NCI-H748 treated with DMSO at 0.1 percent for 48 hours (cell line): ENCODE measurements at places on chromosomes 3 and 15.
A peak's percentile ranks its signal among the peaks of the same experiment; 100 is the strongest.

- DNase-seq, result no peak
Observed at GRCh38 chr15:71051539-71051938, 63.7 kb upstream of the THSD4 start.

- no peak for DNase-seq
Observed at GRCh38 chr3:161203485-161204098, 17.5 kb upstream of the NMD3 start.

GRCh38 chr3:101677436-101678286 is 729 bp upstream of the ZBTB11 start:
- no peak for DNase-seq

GRCh38 chr15:46312133-46312740 is 677.4 kb downstream of the SQOR start:
- peak; percentile 35 for DNase-seq

DNA sequence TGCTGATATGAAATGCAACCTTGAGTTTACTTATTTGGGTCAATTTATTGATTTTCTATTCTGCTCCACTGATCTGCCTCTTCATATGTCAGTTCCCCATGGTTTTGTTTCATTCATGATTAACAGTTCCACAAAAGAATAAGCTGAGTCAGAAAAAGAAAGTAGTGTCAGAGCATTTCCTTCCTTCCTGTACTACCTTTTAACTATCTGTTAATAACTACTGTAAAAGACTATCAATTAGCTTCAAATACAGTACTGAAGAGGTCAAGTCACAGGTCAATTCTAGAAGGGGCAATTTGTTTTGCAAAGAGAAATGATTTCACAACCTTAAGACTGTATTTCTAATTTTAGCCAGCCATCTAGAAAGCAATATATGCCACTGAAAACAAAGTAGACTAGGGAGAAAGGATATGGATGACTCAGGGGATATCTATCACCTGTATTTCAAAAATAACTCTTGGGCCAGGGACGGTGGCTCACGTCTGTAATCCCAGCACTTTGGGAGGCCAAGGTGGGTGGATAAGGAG is 129.5 kb downstream of the TFDP2 start:
- no peak for DNase-seq

DNA sequence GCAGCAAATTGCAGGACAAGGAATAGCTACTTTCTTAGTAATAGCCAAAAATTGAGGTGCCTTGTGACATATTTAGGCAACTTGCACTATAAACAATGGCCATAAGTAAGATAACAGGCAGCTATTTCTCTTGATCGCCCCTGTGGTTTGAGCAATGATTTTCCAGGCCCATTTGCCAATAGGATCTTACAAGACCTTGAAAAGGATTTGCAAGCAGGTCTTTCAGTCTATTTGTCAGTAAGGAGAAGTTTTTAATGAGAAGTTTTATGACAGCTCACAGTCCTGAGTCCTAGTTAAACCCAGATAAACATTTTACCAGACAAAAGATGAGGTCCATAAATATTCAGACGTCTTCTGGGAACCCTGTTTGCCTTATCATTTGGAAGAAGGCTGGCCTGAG is 645.5 kb downstream of the RBMS3 start:
- no peak for DNase-seq

GRCh38 chr3:9130345-9131305 is 118.8 kb downstream of the SRGAP3 start:
- no peak for DNase-seq

GRCh38 chr3:26535151-26535550 is 87.4 kb upstream of the LRRC3B start:
- DNase-seq, result no peak

DNA sequence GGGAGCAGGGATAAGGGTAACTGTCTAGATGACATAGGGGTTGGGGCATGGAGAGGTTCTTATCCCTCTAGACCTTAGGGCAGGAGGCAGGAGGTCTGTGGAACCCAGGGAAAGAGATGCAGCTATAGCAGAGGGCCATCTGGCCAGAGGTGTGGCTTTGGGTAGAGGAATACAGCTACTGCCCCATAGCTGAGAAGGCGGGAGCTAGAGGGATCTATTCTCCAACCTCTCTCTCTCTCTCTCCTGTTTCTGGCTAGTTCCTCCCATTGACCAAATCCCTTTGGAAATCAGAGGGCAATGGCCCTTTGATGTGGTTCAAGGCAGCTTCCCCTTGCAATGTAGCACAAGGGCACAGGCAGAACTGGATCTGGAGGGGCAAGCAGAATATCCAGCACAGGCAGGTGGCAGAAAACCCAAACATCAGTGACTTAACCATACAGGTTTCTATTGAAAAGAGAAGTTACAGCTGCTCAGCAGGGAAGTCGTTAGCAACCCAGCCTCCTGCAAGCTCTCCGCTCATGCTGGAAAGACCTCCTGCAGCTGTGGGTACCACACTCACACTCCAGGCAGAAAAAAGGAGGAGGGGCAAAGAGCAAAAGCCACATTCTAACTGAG is 22.3 kb upstream of the LMOD3 start:
- DNase-seq, result peak; percentile 1

DNA sequence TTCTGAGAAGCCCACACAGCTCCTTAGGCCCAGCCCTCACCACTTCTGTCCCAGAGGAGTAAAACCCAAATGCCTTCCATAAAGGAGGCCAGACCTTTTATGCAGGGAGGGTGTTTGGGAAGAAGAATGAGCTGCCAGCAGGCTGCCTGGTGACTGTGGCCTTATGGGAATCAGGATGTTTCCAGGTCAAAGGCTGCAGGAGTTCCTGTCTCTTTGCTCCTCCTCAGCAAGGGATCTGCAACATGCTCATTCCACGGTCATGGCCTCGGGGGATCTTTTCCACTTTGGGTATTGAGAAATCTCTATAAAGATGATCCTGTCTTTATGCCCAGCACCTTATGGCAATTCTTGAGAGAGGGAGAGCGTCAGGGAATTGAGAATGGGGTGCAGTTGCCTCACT is 25.2 kb upstream of the MAGEF1 start:
- DNase-seq, result no peak

GRCh38 chr15:76201536-76202255 is 109.6 kb downstream of the ETFA start:
- no peak for DNase-seq

DNA sequence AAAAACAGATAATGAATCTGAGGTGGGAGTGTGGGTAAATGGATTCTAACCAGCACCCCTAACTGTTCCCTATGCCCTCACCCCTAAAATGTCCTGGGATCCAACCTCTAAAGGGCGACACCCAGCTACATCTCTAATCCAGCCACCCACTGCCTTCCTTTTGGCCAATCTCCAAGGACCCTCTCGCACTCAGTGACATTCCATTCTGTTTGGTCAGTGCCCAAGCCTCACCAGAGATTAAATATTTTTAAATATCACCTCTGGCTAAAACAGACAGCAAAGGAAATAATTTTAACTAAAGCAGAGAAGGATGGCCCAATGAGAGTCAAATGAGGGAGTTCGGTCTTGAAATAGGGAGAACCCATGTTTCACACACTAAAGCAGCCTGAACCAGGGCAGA is 19.9 kb upstream of the SCN10A start:
- no peak for DNase-seq

- peak; percentile 51 for DNase-seq
Observed at GRCh38 chr15:45714590-45715488, 80.0 kb downstream of the SQOR start.

GRCh38 chr15:81334768-81335435 is 11.0 kb upstream of the STARD5 start:
- DNase-seq, result peak; percentile 23

GRCh38 chr15:73800662-73801345 is 47.7 kb upstream of the INSYN1 start:
- no peak for DNase-seq

- peak; percentile 54 for DNase-seq
Observed at GRCh38 chr15:61091289-61091616, 137.8 kb downstream of the RORA start.

DNA sequence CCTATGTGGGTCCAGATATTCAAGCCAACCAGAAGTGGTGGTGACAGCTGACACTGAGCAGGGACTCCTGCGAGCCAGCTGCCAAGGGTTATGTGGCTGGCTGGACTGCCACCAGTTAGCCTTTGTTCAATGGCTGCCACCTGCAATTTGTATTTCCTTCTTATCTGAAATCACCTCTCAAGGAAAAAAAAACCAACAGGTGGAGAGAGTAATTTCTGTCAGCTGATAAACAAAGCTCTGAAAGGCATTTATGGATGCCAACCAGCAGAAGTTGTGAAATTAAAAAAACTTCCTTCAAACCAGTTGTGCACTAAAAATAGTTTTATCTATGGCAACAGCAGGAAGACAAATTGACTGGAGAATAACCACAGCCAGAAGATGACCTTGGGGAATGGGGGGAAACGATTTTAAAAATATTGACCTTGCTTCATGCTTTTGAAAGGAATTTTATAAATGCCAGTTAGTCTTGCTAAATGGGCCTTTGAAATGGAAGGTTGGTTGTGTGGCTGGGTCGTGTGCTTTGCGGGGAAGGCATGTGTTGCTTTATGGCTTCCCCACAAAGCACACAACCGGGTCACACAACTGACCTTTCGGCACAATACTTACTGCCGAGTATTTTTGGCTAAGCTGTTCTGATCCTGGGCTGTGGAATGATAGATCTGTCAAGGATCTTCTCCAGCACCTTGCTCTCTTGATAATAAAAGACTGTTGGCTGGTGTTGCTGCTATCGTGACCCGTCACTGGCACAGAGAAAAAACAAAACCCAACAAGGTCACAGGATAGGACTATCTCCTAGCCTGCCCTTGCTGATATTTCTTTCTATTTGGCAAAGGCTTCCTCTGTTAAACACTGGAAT is 3.5 kb downstream of the MYZAP start:
- DNase-seq, result no peak

- no peak for DNase-seq
Observed at GRCh38 chr3:126158016-126158911, 22.1 kb downstream of the ALDH1L1 start.

- DNase-seq, result no peak
Observed at GRCh38 chr15:68375191-68375631, 56.8 kb downstream of the ITGA11 start.

GRCh38 chr15:55942332-55942731 is 51.1 kb downstream of the NEDD4 start:
- DNase-seq, result no peak

- DNase-seq, result no peak
Observed at GRCh38 chr3:139893267-139893962, 41.6 kb upstream of the CLSTN2 start.

DNA sequence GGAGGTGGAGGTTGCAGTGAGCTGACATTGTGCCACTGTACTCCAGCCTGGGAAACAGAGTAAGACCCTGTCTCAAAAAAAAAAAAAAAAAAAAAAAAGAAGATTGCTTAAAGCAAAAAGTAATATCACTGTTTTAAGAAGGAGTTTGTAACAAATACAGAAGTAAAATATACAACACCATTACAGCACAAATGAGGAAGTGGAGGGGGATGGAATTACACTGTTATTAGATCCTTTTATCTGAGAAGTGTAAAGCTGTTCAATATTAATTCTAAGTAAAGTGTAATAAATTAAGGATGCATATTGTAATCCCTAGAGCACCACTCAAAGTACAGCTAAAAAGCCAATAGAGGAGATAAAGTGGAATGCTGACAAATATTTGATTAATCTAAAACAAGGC is 47.0 kb upstream of the SNRPA1 start:
- no peak for DNase-seq

DNA sequence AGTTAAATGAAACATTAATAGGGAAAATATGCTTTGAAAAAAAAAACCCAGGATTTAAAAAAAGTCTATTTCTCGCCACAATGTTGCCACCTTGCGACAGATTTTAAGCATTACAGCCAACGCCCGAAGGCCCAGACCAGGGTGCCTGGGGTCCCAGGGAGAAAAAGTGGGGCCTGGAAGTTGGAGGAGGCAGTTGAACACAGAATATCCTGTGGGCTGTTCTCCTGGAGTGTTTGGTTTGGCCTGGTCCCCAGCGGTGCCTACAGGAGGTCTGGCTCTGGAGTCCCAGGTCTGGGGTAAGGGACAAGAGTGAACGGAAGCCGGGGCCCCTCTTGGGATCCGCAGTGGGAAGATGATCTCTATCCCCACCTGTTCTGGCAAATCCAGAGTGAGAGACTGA is 3.4 kb downstream of the RNU6-1 start:
- peak; percentile 38 for DNase-seq

DNA sequence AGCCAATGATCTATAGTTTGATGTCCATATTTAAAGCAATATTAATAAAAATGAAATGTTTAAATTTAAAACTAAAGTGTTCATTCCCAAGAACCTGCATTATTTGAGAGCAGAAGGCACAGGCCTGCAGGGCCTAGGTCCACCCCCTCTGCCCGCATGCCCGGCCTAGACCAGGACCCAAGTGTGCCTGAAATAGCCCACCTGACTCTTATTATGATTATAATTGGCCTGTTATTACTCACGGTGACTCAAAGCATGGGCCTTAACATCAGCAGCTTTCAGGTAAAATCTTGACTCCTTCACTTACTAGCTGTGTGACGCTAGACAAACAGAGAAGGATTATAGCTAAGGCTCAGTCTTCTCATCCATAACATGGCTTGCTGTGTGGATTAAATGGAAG is 128.8 kb downstream of the PLCL2 start:
- no peak for DNase-seq

GRCh38 chr15:60883691-60884640 is 345.1 kb downstream of the RORA start:
- no peak for DNase-seq

GRCh38 chr3:54486317-54486716 is 364.0 kb downstream of the CACNA2D3 start:
- DNase-seq, result no peak

- no peak for DNase-seq
Observed at GRCh38 chr15:48373821-48374451, 42.7 kb downstream of the DUT start.

DNA sequence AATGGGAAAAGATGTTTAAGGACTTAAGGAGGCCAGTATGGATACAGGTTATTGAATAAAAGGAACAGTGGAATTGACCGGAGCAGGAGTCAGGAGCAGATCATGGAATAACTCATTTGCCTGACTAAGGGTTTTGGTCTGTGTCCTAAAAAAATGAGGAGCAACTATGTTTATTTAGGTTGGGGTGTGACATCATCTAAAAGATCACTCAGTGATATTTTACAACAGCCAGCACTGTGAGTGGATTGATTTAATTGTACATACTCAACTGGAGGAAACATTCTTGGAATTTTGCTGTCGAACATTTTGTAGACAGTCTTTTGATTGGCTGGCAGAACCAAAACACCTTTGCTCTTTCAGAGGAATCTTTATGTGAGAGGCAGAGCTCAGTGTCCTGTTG is 348.6 kb upstream of the CDIN1 start:
- no peak for DNase-seq

GRCh38 chr3:152225201-152225600 is 43.5 kb upstream of the MBNL1 start:
- no peak for DNase-seq

- no peak for DNase-seq
Observed at GRCh38 chr3:99522147-99522546, 116.2 kb upstream of the COL8A1 start.

DNA sequence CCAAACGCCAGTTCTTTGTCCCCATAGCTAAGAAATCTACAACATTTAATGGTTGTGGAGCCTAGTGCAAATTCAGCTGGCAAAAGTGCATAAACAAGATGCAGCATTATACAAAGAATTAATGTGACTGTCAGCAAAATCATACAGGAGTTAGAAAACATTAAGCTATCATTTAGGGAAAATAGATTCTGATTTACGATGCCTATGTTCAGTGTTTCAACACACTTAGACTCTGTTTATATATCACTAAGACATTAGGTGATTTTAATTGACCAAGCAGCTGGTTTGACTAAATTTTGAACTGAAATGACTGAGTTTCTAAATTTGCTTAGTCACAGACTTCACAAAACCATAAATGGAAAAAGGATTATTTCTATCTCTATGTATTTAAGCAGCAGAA is 1076.8 kb downstream of the TBL1XR1 start:
- DNase-seq, result peak; percentile 71

GRCh38 chr3:133930341-133930933 is 34.8 kb upstream of the RAB6B start:
- DNase-seq, result peak; percentile 12

GRCh38 chr3:67090474-67090873 is 92.4 kb downstream of the KBTBD8 start:
- no peak for DNase-seq
